ENCODE measurements at places on chromosomes 16 and 17.
A peak's percentile ranks its signal among the peaks of the same experiment; 100 is the strongest.

GRCh38 chr17:45172541-45173286 is 11.0 kb downstream of the HEXIM2 start:
- DNase-seq: peak; percentile 50

DNA sequence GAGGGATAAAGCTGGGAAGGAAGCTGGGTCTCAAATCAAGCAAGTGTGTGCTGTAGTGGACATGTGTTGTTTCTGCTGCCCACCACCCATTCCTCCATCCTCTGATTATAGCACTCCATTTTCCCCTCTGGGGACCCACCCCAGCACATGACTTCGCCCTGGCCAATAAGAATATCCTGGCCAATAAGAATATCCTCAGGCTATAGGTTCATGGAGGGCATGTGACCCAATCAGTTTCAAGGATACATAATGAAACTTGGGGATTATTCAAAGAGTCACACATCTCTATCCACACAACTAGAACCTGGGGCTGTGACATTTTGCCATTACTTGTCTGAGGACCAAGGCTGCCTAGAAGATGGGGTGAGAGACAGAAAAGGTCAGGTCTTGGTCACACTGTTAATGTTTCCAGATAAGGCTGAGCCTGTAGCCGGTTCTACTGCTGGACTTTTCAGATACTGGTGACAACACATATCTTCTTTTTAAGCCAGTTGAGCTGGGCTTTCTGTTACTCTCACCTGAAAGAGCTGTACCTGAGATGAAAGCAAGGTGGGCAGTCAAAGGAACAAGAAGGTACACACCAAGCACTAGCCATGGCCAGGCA is 33.7 kb downstream of the MYO18A start:
- no peak for DNase-seq

DNA sequence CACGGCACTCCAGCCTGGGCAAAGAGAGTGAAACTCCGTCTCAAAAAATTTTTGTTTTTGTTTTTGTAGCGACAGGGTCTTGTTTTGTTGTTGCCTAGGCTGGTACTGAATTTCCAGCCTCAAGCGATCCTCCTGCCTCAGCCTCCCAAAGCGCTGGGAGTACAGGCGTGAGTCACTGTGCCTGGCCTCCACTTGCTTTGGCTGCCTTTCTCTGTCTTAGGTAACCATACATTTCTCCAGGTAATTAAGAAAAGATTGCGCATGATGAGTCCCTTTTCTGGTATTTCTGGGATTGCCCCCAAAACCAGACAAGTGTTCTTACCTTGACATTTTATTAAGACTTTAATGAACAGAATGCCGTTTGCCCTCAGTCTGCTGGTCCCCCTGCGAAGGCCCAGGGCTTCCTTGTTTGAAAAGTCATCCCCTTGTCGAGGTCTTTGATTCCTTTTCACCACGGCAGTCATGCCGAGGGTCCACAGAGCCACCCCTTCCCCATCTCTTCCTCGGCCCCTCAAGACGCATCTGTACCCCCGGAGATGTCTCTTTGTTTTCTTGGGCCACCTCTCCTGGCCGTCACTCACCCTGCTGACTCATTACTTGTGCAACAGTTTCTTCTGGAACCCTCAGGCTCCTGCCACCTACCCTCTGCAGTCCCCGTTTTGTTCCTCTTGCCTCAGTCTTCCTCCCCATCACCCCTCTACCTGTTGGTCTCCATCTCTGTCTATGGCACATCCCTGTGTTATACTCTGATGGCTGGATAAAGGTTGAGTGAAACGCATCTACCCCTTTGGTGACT is 151.0 kb downstream of the SEC14L1 start:
- no peak for DNase-seq

GRCh38 chr17:73713136-73713535 is 68.9 kb upstream of the SDK2 start:
- no peak for DNase-seq

GRCh38 chr17:34374457-34374856 is 11.4 kb upstream of the CCL1 start:
- DNase-seq: no peak

DNA sequence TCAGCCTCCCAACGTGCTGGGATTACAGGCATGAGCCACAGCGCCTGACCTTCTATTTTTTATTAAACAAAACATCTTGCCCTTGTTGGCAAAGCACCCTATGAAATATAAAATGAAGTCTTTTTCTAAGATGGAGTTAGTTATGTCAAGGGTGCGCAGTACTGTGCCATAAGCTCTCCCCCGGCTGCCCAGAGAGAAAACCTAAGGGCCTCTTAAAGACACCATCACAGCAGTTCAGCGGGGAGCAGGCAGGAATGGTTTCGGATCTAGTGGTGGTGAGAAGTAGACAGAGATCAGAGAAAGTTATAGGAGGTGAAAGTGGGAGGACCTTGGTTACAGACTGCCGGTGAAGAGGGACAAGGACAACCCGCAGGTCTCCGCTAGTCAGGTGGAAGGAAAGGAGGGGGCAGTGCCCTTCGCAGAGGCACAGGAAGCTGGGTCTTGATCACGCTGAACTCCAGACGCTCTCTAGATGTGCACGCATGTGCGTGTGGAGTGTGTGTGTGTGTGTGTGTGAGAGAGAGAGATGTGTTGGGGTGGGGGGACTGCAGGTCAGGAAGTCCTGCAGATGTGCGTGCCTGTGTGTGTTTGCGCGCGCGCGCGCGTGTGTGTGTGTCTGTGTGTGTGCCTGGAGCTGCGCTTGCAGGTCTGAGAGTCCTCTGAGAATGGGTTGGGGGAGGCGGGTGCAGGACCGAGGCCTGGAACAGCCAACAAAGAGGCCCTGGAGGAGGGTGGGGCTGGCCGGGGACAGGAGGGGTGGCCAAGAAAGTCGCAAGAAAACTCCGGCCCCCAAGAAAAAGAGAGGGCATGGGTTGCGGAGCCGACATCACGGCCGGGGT is 748 bp upstream of the CMTM3 start:
- DNase-seq: peak; percentile 54

GRCh38 chr16:30110661-30111060 is 2.7 kb downstream of the GDPD3 start:
- no peak for DNase-seq

DNA sequence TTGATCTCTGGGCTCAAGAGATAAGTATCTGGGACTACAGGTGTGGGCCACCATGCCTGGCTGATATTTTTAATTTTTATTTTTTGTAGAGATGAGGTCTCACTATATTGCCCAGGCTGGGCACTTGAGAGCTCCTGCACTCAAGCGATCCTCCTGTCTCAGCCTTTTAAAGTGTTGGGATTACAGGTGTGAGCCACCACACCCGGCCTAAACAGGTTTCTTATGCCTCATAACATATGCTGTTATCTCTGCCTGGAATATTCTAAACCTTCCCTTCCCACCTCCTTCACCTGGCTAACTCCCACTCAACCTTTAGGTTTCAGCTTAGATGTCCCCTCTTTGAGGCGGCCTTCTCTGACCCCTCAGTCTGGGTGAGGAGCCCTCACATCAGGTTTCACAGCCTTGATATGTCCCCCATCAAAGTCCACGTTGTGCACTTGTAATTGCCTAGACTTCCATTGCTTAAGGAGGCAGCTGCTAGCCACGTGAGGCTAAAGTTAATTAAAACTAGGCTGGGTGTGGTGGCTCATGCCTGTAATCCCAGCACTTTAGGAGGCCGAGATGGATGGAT is 8.6 kb upstream of the CNP start:
- no peak for DNase-seq

DNA sequence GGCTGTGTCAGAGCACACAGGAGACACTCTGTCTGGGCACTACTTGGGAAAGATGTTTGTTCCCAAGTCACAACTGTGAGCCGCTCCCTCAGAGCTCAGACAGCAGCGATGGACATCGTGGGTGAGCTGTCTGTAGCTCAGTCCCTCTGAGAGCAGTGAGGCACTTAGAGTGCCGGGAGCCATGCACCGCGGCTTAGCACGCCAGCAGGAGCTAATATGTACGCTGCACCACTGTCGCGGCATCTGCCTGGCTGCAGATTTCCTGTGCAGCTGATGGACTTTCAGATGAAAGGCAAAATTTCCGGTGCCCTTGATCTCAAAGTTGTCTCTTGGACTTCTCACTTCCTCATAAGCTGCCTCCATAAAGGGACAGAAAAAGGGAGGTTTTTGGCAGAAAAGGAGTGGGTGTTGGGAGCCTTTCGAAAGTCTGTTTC is 92.8 kb upstream of the ZNF469 start:
- DNase-seq: no peak

DNA sequence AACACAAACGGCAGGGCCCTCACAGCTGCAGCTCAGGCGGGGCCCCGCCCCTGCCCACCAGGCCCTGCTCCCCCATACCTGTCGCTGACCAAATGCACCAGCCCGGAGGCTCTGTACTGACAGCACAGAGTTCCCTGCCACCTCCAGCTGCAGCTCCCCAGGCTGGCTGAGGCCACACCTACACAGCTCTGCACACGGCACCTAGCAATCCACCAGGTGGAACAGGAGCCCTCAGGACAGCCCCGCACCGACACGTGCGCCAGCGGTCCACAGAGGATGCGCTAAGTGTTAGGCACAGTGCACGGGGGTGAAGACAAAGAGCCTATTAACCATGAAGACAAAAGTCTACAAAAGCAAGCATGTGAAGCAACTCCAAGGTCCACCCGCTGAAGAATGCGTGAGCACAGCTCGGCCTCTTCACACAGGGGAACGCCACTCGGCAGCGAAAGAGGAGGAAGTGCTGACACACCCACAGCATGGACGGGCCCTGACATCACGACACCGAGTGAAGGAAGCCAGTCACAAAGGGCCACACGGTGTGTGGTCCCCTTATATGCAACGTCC is 5.4 kb downstream of the ZCCHC14 start:
- no peak for DNase-seq

GRCh38 chr16:23434380-23434779 is 18.6 kb downstream of the COG7 start:
- DNase-seq: no peak

DNA sequence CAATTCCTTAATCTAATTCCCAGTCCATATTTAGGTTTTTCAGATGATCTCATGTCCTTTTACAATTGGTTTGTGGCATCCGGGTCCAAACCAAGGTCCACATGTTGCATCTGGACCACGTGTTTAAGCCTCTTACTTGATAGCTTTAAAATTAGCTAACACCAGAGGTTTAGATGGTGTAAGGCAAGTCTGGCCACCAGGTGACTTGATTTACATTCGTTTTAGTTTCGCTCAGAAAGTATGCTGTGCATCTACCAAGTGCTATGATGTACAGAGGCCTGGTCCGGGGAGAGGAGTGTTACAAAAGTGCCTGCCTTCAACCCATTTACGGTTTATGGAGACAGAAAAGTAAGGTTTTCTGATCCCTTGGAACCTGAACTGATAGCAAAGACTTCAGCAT is 878 bp upstream of the DNAJA2 start:
- no peak for DNase-seq

- DNase-seq: peak; percentile 46
Measured at GRCh38 chr16:68760671-68761275, 23.7 kb downstream of the CDH1 start.

GRCh38 chr17:80955078-80955477 is 36.6 kb upstream of the CHMP6 start:
- DNase-seq: no peak

DNA sequence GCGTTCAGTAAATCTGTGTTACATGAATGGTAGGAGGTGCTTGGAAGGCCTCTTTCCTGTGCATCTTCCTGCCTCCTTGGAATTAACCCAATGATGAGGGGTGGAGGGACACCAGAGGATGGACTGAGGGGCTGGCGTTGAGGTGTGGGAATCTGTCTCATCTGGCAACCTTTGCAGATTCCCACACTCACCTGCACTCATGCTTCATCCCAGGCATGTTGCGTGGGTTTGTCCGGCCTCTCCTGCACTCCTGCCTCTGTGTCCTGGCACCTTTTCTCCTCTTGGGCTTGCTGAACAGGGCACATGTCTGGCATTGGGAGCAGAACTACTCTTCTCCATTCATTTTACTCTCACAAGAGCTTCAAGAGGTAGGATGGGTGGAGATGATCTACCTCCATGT is 3.1 kb upstream of the IGFBP4 start:
- DNase-seq: no peak

DNA sequence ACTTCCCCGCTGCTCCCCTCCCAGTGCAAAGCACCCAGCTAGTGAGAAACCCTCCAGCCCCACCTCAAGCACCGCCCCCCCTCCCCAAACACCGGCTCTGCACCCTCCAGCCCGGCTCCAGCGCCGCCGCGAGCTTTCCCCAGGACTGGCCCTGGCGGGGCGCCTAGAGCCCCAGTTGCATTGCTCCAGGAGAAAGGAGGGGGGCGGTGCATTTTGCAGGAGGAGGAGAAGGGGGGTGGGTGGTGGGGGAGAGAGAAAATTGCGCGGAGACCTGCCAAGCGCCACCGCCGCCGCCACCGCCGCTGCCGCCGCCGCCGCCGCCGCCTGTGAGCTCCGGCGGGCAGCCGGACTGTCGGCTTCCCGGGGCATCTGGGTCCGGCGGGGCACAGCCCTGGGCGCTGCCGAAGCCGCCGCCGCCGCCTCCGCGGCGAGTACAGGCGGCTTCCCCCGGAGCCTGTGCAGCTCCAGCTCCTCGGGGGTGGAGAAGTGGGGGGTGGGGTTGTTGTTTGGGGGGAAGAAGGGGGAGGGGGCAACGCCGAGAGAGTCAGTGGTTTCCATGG is 333 bp upstream of the NOG start:
- DNase-seq: peak; percentile 36

DNA sequence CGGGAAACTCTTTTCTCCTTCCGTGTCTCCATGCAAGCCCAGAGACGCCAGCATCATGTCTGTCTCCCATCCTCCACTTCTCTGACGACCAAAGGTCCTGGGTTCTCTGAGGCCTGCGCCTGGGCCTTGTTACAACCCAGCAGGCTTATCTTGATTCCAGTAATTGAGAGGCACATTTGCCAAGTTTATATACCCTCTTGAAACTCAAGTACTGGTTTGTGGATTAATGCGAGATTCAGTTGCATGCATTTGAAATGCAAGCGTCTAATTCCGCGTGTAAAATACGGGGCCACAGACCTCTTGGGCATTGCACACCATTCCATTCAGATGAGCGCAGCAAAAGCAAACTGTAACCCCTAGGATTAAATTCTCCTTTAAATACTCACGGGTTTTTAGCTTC is 28.7 kb upstream of the CRISPLD2 start:
- no peak for DNase-seq

- no peak for DNase-seq
Measured at GRCh38 chr16:47311738-47312505, 148.9 kb downstream of the ITFG1 start.

DNA sequence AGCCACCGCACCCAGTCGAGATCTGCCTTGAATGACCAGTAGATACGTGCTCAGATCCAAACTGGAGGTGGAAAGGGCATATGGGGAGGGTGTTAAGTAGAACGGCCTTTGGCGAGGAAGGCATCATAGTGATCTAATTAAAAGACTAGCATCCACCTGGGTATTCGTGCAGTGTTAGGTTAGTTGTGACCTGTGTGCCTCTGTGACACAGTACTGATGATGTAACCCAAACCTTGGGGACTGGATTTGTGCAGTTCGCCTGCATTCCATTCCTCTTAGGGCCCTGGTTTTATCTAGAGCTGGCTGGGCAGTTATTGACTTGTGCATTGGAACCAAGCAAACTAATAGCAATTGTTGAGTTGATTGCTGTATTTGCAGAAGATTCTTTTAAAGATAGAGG is 47.9 kb downstream of the SNX29 start:
- DNase-seq: no peak

- no peak for DNase-seq
Measured at GRCh38 chr16:65309354-65309753, 187.5 kb upstream of the CDH11 start.

- no peak for DNase-seq
Measured at GRCh38 chr17:27657620-27658019, 26.6 kb downstream of the LGALS9 start.
